IPS DF 6.9 (cell line): ENCODE measurements at places on chromosomes 6 and 20.

- no peak for DNase-seq
These were observed 21.2 kb downstream of the TGM2 start for GRCh38 chr20:38143646-38144554.

DNA sequence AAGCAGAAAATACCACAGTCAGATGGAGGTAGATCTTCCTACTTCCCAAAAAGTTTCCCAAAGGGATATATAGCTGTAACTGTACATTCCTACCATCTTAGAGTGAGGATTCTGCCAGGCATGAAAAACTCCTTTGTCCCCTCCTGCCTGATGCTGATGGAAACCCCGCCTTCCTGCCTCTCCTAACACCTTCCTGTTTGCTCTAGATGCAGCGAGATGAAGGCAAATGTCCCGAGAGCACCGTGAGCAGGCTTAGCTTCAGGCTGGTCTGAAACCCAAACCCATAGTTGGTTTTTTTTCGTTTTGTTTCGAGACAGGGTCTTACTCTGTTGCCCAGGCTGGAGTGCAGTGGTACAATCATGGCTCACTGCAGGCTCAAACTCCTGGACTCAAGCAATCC lies 55.6 kb downstream of the MYB start:
- no peak for DNase-seq

GRCh38 chr6:28658475-28659249 lies 133.0 kb downstream of the GPX5 start:
- DNase-seq, result no peak

GRCh38 chr20:20824924-20825584 lies 112.6 kb upstream of the RALGAPA2 start:
- no peak for DNase-seq

DNA sequence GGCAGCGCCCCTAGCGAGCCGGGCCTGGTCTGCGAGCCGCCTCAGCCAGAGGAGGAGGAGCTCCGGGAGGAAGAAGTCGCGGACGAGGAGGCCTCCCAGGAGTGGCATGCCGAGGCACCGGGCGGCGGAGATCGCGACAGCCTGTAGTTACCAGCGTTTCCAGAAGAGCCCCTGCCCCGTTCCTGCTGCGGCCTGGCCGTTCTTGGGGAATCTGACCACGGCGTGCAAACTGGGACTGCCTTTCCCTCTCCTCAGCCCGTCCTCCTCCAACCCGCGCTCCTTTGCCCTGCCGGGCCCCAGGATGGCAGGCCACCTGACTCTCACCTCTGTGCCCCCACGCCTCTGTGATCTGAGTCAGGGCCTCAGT lies 802 bp downstream of the HDGFL1 start:
- no peak for DNase-seq

GRCh38 chr20:43477619-43478018 lies 19.9 kb downstream of the SRSF6 start:
- DNase-seq, result no peak

DNA sequence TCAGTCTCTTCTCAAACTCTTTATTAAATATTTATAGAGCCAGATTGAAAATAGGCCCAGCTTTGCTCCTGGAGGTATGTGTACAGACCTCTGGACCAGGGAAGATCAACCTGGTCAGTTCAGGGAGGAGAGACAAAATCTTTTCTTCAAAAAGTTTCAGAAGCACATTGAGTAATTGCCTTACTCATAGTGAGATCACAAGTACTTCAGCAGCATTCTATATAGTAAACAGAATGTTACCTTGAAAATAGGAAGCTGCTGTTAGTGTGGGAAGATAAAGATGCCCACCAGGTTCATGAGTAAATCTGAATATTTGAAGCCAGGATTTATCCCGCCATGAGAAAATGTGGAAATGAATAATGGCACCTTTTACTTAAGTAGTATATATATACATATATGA lies 665.9 kb upstream of the CITED2 start:
- no peak for DNase-seq

GRCh38 chr6:11514672-11515071 lies 22.9 kb upstream of the TMEM170B start:
- DNase-seq, result no peak

DNA sequence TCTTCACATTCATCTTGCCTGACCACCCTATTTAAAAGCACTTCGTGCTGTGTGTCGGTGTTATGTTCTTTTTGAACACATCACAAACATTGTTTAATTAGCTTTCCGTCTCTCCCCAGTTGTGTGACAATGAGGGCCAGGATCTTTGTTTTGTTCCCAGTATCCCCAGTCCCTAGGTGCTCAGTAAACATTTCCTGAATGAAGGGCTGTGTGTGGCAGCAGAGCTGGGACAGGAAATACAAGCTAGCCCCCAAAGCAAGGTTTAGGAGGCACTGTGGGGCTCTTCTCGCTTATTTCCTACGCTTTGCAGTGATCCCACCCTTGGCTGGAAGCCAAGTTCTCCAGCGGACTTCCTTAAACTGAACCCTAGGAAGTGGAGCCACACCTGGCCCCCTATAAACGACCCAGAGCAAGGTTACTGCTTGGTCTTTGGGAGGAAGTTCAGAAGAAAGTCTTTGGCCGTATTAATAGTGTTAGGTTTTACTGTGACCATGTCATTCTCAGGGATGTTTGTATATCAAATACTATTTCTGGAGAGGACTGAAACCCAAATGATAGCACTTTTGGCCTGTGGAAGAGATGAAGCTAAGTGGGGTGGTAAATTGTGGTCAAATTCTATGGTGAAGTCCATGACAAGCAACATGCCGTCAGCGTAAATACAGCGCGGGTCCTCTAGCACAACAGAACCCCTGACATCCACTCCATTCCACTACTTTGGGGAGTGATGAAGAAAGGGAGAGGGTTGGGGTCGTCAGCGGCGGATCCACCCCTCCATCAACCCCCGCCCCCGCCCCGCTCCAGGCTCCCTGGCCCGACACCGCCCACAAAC lies 570 bp upstream of the FANCE start:
- no peak for DNase-seq

DNA sequence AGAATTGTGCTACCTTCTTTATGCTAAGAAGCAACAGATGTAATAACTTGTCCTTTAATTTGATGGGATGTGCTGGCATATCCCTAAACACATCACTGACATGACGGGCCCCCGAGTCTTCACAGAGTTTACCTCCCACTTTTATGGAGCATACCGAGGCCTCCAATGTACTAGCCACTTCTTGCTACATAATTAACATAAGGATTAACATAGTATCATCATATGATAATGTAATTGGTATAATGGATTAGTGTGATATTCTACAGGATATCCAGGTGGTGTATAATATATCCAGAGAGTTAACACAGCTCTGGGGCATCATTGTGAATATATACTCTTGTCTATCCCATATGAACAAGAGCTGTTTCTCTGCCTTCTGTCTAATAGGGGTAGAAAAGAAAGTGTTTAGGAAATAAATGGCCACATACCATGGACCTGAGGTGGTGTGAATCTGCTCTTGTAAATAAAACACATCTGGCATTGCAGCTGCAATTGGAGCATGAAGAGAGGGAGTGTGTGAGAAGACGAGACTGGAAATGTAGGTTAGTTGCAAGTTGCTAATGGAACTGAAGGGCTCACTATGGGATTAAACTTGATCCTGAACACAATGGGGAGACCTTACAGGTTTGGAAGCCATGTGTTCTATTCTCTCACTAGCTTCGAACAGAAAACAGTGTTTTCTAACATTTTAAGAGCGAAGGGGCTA lies 102.3 kb downstream of the IYD start:
- DNase-seq, result no peak
